ENCODE measurements at places on chromosomes 7 and 10. TPM values are rescaled to one million over a fixed set of nuclear protein-coding genes. Genes with fewer than 3 reads are reported as not detected.
A peak's percentile ranks its signal among the peaks of the same experiment; 100 is the strongest.

DNA sequence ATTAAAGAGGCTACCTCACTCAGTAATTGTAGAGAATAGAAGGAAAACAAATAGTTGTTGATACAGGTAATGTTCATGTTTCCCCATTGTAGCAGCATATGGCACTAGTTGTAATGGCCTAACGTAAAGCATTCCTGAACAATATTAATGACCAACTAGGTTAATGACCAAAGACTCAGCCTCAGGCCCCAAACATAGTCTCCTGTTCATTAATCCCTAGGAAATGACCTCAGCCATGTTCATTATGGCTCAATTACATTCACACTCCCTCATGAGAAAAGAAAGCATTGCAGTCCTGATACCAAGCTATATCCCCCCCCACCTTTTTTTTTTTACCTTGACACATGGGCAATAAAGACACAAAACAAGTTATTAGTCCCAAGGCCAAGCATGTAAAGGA, 12.7 kb downstream of the FRMD4A start:
- peaks cover 46% of the 10 kb centered on the region for H3K27me3 ChIP-seq
- no peak overlapping the region for H3K4me3 ChIP-seq
- no peak for DNase-seq
- no peaks in the 10 kb centered on the region for H3K4me1 ChIP-seq

DNA sequence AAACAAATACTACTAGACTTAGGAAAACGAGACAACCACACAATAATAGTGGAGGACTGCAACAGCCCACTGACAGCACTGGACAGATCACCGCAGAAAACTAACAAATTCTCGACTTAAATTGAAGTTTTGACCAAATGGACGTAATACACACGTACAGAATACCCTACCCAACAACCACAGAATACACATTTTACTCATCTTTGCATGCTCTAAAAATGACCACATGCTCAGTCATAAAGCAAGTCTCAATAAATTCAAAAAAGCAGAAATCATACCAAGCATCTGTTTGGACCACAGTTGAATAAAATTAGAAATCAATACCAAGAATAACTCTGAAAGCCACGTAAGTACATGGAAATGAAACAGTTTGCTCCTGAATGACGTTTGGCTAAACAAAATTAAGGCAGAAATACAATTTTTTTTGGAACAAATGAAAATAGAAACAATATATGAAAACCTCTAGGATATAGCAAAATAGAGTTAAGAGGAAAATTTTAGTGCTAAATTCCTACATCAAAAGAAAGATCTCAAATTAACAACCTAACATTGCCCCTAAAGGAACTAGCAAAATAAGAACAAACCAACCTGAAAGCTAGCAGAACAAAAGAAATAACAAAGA, 30.6 kb downstream of the MAPK8 start:
- peaks cover 62% of the 10 kb centered on the region for H3K4me1 ChIP-seq
- H3K27me3 ChIP-seq: no peaks in the 10 kb centered on the region
- no peak for DNase-seq
- H3K36me3 ChIP-seq: peaks cover 64% of the 10 kb centered on the region
- peak overlapping the region; percentile 85 for H3K27ac ChIP-seq

NEURL1 gene
- total RNA-seq: 2.2 TPM

DNA sequence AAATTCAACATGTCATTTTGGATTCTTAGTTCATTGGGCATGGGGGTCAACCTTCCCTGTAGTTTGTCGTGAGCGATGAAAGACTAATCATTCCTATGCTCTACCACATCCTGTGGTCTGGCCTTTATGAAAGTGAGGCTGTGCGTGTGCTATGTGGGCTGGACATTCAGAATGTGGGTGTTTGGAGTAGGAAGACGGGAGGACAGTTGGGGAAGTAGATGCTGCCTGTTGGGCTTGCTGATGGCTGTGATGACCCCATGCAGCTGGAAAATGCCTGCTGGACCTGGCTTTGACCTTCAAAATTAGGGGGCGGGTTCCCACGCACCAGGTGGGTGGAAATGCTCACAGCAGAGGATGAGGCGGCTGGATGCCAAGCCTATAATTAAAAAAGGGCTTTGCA, 90.9 kb upstream of the MKI67 start:
- peaks cover 22% of the 10 kb centered on the region for H3K27me3 ChIP-seq
- H3K27ac ChIP-seq: no peak overlapping the region
- no peak overlapping the region for H3K4me3 ChIP-seq

DNA sequence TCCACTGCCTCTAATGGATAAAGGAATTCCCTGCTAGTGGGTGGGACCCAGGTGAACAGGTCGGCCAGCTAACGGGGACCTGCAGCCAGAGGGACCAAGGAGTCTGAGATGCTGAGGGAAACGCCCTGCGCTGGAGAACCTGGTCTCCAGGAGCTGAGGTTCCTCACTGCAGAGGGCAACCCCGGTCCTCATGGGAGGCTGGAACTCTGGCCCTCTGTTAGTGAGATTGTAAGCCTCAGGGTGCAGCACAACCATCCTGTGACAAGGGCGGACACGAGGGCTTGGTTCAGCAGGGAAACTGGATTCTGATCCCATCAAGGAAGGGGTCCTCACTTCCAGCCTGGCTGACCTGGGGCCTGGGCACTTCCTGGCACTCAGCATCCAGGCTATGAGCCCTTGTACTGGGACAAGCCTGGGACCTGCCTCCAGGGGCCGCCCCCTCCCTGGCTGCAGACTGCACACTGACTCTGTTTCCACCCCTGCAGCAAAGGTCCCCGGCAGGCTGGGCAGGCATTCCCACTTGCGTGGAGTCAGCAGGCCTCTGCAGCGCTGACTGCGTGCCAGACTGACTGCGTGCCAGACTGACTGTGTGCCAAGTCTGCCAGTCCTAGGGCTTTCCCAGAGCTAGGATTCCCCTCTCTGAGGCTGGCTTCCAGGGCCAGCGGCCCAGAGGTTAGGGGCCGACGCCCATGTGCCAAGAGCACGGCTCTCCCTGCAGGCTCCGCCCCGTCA, 143.2 kb downstream of the MAPK8 start:
- no peak for DNase-seq
- H3K27me3 ChIP-seq: no peaks in the 10 kb centered on the region
- H3K4me3 ChIP-seq: no peak overlapping the region
- H3K27ac ChIP-seq: no peak overlapping the region
- peaks cover 5% of the 10 kb centered on the region for H3K4me1 ChIP-seq

SPDYE9 gene
- not detected for total RNA-seq

DNA sequence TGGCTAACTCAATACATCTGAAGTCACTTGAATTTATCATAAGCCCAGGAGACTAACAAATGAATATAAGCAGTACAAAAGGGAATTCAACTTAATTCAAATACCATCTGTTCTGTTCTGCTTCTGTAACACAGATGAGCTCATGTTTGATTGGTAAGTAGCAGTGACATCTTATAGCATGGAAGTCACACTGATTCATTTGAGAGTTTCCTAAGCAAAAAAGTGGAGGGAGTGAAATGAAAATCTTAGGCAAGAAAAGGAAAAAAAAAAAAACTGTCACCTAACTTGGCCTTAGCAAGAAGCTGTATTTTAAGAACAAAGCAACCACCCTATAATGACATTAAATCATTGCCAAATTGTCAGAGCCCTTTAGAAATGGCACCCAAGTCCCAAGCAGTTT, 49.5 kb downstream of the SMURF1 start:
- H3K36me3 ChIP-seq: peaks cover 21% of the 10 kb centered on the region
- no peak overlapping the region for H3K27ac ChIP-seq
- no peaks in the 10 kb centered on the region for H3K4me1 ChIP-seq
- DNase-seq: no peak

GRCh38 chr10:97771055-97771891, 526 bp downstream of the SFRP5 start:
- DNase-seq: no peak
- H3K27ac ChIP-seq: no peak overlapping the region
- peaks cover 2% of the 10 kb centered on the region for H3K36me3 ChIP-seq
- H3K27me3 ChIP-seq: peaks cover 49% of the 10 kb centered on the region
- peaks cover 3% of the 10 kb centered on the region for H3K4me1 ChIP-seq
- peak overlapping the region; percentile 37 for H3K4me3 ChIP-seq

CDNF gene
- 0.94 TPM for total RNA-seq

DNA sequence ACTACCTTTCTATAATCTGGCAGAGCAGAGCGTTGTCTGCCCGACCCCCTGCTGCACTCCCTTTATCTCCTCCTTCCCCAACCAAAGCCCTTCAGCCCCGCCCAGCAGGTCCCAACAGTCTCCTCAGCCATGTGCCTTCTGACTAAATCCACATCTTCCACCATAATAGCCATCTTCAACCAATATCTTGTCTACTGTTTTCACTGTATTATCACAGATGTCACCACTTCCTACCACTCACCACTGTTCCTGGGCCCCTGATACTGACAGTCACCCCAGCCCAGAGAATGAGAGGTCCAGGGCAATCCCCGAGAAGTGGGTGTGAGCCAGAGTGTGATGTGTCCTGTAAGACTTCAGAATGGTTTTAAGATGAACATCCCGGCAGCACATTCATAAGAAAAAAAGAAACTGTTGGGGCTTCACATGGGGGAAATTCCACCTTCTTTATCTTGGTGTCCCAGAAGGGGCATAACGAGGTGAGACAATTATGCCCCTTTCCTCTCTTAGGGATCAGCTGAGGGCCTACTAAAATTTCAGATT, 25.3 kb downstream of the CCDC6 start:
- peak overlapping the region; percentile 76 for H3K27ac ChIP-seq
- H3K27me3 ChIP-seq: no peaks in the 10 kb centered on the region
- H3K4me1 ChIP-seq: peaks cover 76% of the 10 kb centered on the region
- peak; percentile 87 for DNase-seq

ADAMTS14 gene
- 0.19 TPM for total RNA-seq

DNA sequence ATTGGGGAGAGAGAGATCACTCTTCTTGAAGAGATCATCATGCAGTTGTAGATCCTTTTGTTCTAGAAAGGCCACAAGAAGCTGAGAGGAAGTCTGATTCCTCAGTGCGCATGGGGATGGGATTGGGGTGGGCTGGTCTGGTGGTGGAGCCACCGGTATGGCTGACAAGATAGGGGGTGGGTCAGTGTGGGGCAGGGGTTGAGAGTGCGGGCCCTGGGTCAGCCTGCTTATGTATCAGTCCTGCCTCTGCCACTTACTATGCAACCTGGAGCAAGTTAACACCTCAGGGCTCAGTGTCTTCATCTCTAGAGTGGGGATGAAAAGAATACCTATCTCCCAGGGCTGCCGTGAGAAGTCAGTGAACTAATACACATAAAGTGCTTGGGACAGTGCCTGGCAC, 8.0 kb downstream of the SMARCD3 start:
- peaks cover 7% of the 10 kb centered on the region for H3K36me3 ChIP-seq
- H3K4me1 ChIP-seq: peaks cover 24% of the 10 kb centered on the region
- H3K27me3 ChIP-seq: peaks cover 8% of the 10 kb centered on the region
- H3K4me3 ChIP-seq: no peak overlapping the region

DNA sequence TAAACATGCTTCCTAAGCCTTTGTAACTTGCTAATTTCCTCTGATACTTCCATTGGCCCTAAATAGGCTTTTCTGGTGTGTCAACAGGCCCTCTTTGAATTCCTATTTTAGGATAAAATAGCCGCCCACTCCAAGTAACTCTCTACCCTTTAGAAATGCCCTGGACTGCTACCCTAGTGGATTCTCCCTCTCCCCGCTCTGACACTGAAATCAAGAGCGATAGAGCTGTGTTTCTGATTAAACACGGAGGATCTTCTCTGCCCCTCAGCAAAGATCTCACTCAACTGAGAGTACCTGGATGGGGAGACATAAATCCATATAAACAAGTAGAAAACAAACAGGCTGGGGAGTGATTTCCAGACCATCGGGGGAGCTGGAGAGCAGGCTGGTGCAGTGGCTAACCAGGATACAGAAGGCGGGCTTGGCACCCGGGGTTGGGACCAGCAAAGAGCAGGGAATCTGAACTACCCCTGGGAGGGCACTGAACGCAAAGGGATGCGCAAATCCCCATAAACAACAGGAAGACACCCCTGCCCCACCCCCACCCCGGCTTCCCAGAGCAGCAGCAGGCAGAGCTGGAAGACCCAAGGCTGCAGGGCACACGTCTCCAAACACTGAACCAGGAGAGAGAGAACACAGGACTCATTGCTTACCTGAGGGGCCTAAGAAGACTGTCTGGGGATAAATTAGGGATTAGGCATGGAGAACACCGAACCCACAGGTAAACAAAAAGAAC, 2.5 kb downstream of the ASB13 start:
- no peak overlapping the region for H3K4me3 ChIP-seq
- H3K27ac ChIP-seq: no peak overlapping the region
- H3K27me3 ChIP-seq: peaks cover 25% of the 10 kb centered on the region
- peak; percentile 39 for DNase-seq
- peaks cover 2% of the 10 kb centered on the region for H3K36me3 ChIP-seq
- H3K4me1 ChIP-seq: peaks cover 30% of the 10 kb centered on the region

- no peak overlapping the region for H3K4me3 ChIP-seq
- H3K27ac ChIP-seq: no peak overlapping the region
- H3K36me3 ChIP-seq: no peaks in the 10 kb centered on the region
- no peak for DNase-seq
- peaks cover 39% of the 10 kb centered on the region for H3K27me3 ChIP-seq
- H3K4me1 ChIP-seq: no peaks in the 10 kb centered on the region
Observed at GRCh38 chr10:125008689-125009638, 67.0 kb downstream of the ZRANB1 start.

- no peak overlapping the region for H3K4me3 ChIP-seq
- H3K36me3 ChIP-seq: no peaks in the 10 kb centered on the region
- DNase-seq: no peak
- H3K4me1 ChIP-seq: no peaks in the 10 kb centered on the region
- no peak overlapping the region for H3K27ac ChIP-seq
- H3K27me3 ChIP-seq: no peaks in the 10 kb centered on the region
Observed at GRCh38 chr10:58867683-58868082, 308.8 kb upstream of the PHYHIPL start.

Measured in activated CD8-positive, alpha-beta memory T cell treated with anti-CD3 and anti-CD28 coated beads, Interleukin-2, amount 10 ng/mL, durations not matched to agents 7 days and 5 days (primary cell).